Suprapubic skin (tissue), 4 donors: ENCODE measurements at places on chromosomes 13 and 19.
A peak's percentile ranks its signal among the peaks of the same experiment; 100 is the strongest.

DNA sequence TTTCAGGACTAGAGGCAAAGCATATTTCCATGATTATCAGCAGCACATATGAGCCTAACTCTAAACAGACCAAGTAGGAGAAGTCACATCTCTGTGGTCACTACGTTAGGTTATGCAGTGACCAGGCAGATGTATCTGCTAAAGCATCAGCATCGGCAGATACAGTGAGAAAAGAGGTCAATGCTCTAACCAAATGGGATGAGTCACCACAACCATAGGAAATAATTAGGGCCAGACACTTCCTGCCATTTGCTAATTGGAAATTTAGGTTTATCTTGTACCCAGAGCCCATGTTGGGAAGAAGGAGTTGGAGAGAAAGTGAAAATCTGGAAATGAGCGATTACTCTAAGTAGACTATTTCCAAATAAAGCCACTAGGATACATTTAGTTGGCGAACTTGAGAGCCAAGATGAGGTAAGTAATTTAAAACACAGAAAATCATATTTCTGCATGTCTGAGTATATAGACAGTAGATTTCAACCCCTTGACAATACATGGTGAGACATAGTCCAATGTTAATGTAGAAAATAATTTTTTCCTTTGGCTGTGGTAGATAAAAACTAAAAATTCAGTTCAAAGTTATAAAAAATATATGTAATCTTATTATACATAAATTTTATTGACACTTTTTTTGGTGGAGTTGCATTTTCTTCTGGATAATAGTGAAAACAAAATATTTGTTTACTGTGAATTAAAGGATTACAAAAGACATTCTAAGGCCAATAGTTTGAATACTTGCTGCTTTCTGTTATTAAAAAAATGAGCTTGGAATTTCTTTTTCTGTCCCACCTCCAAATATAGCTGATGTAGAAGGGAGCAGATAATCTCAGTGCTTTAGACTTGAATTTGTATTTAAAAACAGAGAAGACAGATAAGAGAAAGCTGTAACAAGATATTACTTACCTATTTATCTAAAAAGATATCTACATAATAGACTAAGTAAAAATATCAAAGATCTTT is 104.4 kb upstream of the CSNK1A1L start:
- no peaks in the 10 kb centered on the region for H3K27me3 ChIP-seq
- no peak overlapping the region for H3K4me3 ChIP-seq
- H3K36me3 ChIP-seq = no peaks in the 10 kb centered on the region
- H3K27ac ChIP-seq = no peak overlapping the region

DNA sequence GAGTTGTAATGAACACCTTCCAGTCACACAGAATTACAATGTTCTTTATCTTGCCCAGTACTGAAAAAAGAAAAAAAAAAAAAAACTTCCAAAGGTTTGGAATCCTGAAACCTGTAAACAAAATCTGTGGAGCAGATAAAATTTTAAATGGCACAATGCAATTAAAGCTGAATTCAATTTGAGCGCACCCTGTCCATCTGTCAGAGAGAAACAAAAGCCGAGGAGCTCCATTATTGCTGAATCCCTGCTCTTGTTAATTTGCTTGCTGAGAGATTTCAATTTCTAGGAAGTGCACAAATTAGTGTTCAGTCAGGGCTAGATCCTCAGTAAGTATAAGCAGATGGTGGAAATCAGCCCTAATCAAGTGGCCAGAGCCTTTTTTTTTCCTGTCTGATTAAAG is 65.2 kb downstream of the DACH1 start:
- no peaks in the 10 kb centered on the region for H3K36me3 ChIP-seq
- DNase-seq = no peak
- no peak overlapping the region for H3K27ac ChIP-seq
- no peak overlapping the region for H3K4me3 ChIP-seq
- no peaks in the 10 kb centered on the region for H3K4me1 ChIP-seq

DNA sequence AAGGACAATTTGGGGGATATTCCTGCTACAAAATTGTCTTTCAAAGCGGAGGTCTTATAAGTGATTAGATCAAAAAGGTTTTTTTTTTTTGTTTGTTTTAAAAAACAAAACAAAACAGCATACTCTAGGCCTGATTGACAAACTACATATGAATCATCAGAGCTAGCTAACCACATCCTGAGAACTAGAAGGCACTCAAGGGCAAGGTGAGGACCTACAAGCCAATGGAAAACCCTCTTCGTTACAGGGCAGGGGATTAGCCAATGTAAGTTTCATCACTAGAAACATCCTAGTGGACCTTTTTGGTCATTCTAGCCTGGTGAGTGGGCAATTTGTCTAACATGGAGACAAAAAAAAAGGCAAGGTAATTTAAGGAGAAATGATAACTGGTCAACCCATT is 428.6 kb downstream of the RFC3 start:
- H3K27ac ChIP-seq = no peak overlapping the region
- H3K27me3 ChIP-seq = no peaks in the 10 kb centered on the region
- H3K36me3 ChIP-seq = no peaks in the 10 kb centered on the region
- DNase-seq = no peak

DNA sequence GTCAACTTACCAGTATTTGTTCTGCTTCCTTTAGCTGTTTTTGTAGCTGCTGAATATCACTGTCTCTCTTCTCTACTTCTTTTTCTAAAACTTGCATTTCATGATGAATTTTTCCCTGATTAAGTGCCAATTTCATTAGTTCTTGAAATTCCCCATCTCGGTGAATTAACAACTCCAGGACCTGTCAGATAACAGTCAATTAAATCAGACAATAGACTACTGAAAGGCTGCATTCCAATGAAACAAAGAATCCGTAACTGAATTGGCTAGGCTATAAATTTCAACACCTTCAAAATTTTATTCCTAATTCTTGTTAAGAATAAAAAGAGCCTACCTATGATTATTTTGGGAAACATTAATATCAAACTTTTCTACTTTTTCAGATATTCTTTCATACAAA is 8.6 kb downstream of the MED4 start:
- peaks cover 46% of the 10 kb centered on the region for H3K36me3 ChIP-seq
- no peak for DNase-seq
- no peaks in the 10 kb centered on the region for H3K27me3 ChIP-seq

GRCh38 chr19:21197590-21198295 is 55.9 kb downstream of the ZNF431 start:
- no peak for DNase-seq
- H3K27ac ChIP-seq = no peak overlapping the region

GRCh38 chr13:51717786-51718398 is 86.1 kb downstream of the DHRS12 start:
- no peak overlapping the region for H3K4me3 ChIP-seq
- no peak overlapping the region for H3K27ac ChIP-seq
- peaks cover 7% of the 10 kb centered on the region for H3K4me1 ChIP-seq
- DNase-seq = no peak
- H3K36me3 ChIP-seq = peaks cover 7% of the 10 kb centered on the region

DNA sequence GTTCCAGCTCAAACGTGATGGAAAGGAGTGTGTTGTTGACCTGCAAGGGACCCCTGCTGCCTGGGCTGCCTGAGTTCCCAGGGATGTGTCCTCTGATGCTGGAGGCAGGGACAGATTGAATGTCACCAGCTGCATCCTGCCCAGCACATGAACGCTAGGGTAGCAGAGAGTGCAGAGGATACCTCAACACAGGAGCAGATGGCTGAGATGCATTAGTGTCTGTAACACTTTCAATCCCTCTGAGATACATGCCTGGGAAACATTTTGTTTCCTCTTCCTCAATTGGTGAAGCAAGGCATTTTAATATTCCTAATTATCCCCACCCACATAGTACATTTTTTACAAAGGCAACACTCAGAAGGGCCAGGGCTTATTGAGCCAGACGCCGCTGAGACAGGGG is 106.4 kb upstream of the UBL3 start:
- H3K4me1 ChIP-seq = no peaks in the 10 kb centered on the region
- no peaks in the 10 kb centered on the region for H3K27me3 ChIP-seq
- DNase-seq = no peak
- H3K27ac ChIP-seq = no peak overlapping the region
- H3K36me3 ChIP-seq = no peaks in the 10 kb centered on the region

DNA sequence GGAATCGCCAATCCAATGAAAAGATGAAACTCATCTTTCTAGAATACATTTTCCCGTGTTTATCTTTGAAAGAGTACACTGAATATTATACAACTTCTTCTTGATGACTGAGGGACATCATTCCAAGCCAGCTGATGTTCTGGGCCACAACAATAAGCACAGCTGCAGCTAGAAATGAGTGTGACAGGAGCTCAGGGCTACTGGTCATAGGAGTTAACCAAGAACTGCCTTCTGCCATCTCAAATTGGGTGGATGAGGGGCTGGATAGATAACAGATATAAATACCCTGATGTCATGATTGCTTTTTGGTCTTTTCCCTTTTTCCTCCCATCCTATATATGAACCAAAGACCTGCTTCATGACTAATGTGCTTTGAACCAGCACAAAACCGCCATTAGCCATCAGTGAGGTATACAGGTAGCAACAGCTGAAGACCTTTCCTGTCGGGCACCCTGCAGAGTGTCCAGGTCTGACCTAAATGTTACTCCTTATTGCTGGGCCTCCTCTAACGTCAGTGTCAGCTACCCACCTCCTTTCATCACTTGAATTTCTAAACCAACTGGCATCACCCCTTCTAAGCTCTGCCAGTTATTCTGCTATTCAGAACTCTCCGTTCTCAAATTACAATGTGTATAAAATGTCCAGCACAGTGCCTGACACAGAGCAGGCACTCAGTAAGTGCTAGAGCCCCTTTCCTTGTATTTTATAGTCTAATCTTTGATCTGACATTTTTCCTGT is 178.2 kb downstream of the ENOX1 start:
- DNase-seq = no peak
- no peaks in the 10 kb centered on the region for H3K4me1 ChIP-seq
- no peaks in the 10 kb centered on the region for H3K36me3 ChIP-seq
- H3K27me3 ChIP-seq = no peaks in the 10 kb centered on the region
- H3K27ac ChIP-seq = no peak overlapping the region

GRCh38 chr19:4914736-4915501 is 5.6 kb downstream of the UHRF1 start:
- H3K27ac ChIP-seq = peak overlapping the region; percentile 63
- peak overlapping the region; percentile 31 for H3K4me3 ChIP-seq
- H3K4me1 ChIP-seq = peaks cover 52% of the 10 kb centered on the region

DNA sequence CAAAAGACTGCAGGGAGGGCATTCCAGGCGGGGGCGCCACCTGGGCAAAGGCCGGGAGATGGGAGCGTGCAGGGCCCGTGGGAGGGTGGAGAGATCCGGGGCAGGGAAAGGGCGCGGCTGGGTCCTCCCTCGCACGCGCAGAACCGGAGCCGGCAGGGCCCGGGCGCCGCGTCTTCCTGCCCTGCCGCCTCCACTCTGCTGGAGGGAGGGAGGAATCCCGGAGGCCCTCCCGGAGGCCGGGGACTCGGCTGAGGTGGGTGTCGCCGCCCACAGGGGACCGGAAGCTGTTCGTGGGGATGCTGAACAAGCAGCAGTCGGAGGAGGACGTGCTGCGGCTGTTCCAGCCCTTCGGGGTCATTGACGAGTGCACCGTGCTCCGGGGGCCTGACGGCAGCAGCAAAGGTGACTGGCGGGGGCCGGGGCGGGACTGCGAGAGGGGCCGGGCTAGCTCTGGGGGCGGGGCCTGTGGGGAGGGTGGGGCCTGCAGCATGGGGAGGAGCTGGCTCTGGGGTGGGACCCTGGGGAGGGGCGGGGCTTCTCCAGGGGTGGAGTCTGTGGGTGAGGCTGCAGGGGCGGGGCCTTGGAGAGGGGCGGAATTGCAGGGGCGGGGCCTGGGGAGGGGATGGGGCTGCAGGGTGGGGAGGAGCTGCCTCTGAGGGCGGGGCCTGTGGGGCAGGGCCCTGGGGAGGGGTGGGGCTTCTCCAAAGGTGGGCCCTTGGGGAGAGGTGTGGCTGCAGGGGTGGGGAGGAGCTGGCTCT is 51.3 kb downstream of the CELF5 start:
- H3K36me3 ChIP-seq = no peaks in the 10 kb centered on the region
- peak overlapping the region; percentile 34 for H3K4me3 ChIP-seq
- peaks cover 63% of the 10 kb centered on the region for H3K27me3 ChIP-seq
- peak; percentile 86 for DNase-seq
- no peak overlapping the region for H3K27ac ChIP-seq
- peaks cover 13% of the 10 kb centered on the region for H3K4me1 ChIP-seq

- peak; percentile 33 for DNase-seq
- peaks cover 18% of the 10 kb centered on the region for H3K27me3 ChIP-seq
- H3K27ac ChIP-seq = no peak overlapping the region
- H3K4me3 ChIP-seq = no peak overlapping the region
Observed at GRCh38 chr13:111953546-111954178, 113.3 kb upstream of the SOX1 start.

DNA sequence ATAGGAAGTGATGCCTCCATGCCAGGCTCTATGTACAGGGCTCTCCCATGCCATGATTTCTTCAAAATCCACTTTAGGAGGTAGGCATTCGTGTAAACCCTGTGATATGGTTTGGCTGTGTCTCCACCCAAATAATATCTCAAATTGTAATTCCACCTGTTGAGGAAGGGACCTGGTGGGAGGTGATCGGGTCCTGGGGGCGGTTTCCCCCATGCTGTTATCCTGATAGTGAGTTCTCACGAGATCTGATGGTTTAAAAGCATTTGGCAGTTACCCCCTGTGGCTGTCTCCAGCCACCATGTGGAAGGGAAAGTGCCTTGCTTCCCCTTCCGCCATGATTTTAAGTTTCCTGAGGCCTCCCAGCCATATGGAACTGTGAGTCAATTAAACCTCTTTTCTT is 8.1 kb downstream of the SARS2 start:
- H3K27me3 ChIP-seq = no peaks in the 10 kb centered on the region
- H3K27ac ChIP-seq = no peak overlapping the region
- H3K36me3 ChIP-seq = peaks cover 32% of the 10 kb centered on the region
- DNase-seq = no peak
- no peaks in the 10 kb centered on the region for H3K4me1 ChIP-seq

- no peak overlapping the region for H3K4me3 ChIP-seq
- H3K27ac ChIP-seq = no peak overlapping the region
- no peaks in the 10 kb centered on the region for H3K4me1 ChIP-seq
- peaks cover 30% of the 10 kb centered on the region for H3K36me3 ChIP-seq
- no peaks in the 10 kb centered on the region for H3K27me3 ChIP-seq
- no peak for DNase-seq
Observed at GRCh38 chr13:110470272-110471009, 91.1 kb downstream of the RAB20 start.

DNA sequence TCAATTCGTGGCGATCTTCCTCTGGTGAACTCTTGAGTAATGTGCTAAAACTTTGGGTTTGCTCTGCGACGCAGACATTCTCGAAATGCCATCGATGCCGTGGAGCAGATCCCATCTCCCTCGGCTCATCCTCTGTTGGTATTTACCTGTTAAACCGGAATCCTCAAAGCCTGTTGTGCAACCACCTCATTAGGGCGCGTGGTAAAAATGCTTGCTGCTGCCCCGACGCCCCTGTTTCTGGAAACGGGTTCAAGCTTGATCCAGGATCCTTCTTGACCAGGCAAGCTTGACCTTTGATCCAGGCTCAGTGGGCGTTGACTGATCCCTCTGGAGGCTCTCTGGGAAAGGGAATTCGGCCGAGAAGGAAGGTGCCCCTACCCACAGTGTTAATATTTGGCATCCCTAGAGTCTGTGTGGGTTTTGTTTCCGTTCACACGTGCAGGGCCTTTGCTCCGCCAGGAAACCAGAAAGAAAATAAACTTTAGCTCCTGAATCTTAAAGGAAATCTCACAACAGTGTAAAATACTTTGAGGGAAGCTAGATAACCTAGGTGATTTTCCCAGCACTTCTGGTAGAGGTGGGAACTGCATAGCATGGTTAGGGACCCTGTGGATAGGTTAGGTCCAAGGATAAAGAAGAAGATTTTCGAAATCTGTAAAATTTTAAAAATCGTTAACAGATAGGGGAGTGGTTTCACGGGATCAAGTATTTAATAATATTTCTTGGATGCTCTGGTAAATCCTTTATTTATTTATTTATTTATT is 1.1 kb downstream of the LSM14A start:
- no peak for DNase-seq
- no peaks in the 10 kb centered on the region for H3K27me3 ChIP-seq
- no peaks in the 10 kb centered on the region for H3K36me3 ChIP-seq
- H3K27ac ChIP-seq = peak overlapping the region; percentile 100
